AG10803 (cell line): ENCODE measurements at places on chromosomes 2 and 18.

- DNase-seq, result peak; percentile 30
These were observed at the start of gene CBLN2 for GRCh38 chr18:72544092-72544886. TSS of gene CBLN2 (minus strand) at chr18:72544342. CDS start at chr18:72542160, 2,182 bp downstream.

- peak; percentile 61 for DNase-seq
These were observed 81.0 kb downstream of the TAF4B start for GRCh38 chr18:26307161-26307773.

- peak; percentile 92 for DNase-seq
These were observed 85.2 kb upstream of the ITGA4 start for GRCh38 chr2:181371782-181372645.

- no peak for DNase-seq
These were observed 36.7 kb downstream of the EMX1 start for GRCh38 chr2:72953976-72954375.

GRCh38 chr2:36574560-36574959 is 23.4 kb downstream of the FEZ2 start:
- no peak for DNase-seq

DNA sequence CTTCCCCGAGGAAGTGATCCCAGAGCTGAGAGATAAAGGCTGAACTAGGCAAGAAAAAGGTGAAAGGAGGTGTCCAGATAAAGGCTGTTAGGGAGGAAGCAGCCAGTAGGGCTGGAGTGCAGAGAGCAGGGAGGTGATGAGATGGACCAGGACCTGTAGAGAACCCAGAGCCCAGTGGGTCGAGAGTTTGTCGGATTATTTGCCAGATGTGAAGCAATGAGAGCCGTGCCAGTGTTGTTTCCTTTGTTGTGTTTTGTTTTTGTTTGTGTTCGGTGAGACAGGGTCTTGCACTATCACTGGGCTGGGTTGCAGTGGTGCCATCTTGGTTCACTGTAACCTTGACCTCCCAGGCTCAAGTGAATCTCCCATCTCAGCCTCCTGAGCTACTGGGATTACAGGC is 111.3 kb downstream of the ACTR3 start:
- DNase-seq, result no peak

DNA sequence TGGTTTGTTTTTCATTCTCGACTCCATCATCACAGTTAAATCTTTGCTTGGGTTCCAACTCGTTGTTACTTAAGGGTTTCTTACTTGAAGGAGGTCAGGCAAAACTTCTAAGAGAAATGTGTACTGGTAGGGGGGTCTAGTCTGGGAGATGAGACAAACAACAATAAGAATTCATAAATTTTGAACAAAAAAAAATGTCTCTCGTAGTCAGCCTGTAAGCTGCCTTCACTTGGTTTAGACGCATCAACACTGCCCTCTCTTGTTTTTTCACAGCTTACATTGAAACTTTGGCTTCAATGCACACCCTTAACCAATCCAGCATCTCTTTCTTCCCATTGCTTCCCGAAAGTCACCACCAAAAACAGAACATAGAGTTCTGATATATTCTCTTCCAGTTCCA is 576.4 kb upstream of the PIK3C3 start:
- peak; percentile 50 for DNase-seq

- no peak for DNase-seq
These were observed 70.2 kb upstream of the MGAT5 start for GRCh38 chr2:134183679-134184078.
